ENCODE measurements at places on chromosomes 5 and 9.

DNA sequence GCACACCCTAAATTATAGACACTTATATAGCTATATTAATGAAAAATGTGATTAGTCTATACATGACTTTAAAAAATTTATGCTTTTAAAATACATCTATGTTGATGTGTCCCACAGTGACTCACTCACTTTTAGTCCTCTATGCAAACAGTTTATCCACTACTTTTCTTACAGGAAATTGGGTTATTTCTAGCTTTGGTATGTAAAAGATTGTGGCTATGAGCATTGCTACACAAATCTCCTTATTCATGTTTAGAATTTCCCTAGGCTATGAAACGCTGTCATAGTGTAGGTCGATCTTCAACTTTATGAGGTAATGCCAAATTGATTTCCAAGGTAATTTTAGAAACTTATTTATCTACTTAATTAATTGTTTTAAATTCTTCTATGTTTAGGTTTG lies 687.4 kb downstream of the PRR16 start:
- no peak for DNase-seq

DNA sequence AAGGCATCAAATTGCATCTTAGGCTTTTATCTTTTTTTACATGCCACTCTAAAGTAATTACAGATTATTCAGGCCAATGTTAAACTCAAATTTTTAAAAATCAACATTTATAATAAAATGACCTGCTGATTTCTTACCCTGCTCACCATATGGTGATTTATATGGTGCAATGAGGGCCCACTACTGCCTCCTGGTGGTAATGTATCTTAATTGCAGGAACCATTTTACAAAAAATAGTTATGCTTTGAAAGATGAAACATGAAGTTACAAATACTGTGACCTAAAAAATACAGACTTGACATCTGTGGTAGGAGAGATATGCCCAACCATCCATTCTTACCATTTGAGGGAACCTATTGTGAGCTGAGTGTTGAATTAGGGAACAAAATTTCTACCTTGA lies 292.6 kb upstream of the TAS2R1 start:
- no peak for DNase-seq

DNA sequence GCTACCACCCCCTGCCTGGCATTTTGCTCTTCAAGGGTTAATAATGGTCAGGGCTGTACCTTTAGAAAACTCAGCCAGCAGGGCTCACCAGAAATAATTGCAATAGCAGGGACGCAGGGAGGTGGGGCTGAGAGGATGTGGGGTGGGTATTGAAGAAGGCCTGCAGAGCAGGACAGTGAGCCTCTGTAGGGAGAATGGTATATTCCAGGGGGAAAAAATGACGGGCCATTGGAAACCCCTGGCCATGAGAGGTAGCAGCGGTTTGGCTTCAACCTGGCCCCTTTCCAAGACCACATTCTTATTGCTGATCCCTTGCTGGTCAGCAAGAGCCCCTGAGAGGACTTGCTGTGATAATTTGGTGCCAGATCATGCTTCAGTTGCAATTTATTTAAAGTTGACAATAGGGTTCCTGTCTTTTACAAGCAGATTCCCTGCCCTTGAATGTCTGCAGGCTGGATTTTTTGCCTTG lies 36.7 kb upstream of the CTNNA1 start:
- no peak for DNase-seq

GRCh38 chr5:93010616-93011015 lies 570.4 kb downstream of the NR2F1-AS1 start:
- DNase-seq, result no peak

DNA sequence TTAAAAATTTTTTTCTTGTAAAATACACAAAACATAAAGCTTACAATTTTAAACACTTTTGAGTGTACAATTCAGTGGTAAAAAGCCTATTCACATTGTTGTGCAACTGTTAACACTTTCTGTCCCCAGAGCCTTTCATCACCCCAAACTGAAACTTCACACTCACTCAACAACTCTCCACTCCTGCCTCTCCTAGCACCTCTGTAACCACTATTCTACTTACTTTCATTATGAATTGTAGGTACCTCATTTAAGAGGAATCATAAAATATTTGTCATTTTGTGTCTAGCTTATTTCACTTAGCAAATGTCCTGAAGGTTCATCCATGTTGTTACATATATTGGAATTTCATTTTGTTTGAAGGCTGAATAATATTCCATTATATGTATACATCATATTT lies 4.3 kb upstream of the ZNF510 start:
- no peak for DNase-seq

DNA sequence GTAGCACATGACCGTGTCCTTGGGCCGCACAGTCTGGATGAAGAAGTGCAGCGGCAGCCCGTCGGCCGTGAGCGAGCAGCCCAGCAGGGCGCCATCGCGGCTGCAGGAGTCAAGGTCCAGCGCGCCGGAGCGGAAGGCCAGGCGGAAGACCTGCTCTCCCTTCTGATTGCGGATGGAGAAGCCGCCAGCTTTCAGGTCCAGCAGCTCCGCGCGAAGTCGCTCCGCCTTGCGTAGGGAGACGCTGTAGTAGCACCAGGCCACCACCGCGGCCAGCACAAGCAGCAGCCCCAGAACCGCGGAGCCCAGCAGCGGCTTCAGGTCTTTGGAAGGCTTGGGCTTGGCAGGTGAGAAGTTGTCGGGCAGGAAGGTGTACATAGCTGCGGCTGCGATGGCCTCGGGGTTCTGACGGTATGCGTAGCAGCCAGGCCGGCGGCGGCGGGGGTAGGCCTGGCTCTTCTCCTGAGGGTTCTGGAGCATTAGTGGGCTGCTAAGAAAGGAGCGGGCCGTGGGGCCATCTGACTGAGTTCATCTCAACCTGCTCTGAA lies 4.2 kb downstream of the MYORG start:
- no peak for DNase-seq

- no peak for DNase-seq
These were observed 320.1 kb downstream of the AGTPBP1 start for GRCh38 chr9:85421641-85422040.

GRCh38 chr9:131417264-131418142 lies 23.6 kb downstream of the PRRC2B start:
- no peak for DNase-seq

DNA sequence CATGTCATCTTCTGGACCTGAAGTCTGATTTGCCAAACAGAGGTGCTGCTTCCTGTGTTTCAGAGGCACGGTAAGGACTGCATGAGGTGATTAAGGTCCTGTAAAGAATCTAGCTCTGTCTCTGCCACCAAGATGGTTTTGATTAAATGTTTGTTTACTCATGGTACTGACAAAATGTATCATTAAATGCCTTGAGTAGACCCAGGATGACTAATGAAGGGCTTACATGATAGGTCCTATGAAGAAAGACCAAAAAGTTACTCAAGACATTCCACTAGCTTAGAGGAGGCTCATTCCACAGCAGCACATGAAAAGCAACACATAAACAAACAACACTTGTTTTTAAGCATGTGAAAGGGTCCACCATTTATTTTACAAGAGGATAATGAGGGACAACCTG lies 100.9 kb downstream of the BOD1 start:
- DNase-seq, result no peak

DNA sequence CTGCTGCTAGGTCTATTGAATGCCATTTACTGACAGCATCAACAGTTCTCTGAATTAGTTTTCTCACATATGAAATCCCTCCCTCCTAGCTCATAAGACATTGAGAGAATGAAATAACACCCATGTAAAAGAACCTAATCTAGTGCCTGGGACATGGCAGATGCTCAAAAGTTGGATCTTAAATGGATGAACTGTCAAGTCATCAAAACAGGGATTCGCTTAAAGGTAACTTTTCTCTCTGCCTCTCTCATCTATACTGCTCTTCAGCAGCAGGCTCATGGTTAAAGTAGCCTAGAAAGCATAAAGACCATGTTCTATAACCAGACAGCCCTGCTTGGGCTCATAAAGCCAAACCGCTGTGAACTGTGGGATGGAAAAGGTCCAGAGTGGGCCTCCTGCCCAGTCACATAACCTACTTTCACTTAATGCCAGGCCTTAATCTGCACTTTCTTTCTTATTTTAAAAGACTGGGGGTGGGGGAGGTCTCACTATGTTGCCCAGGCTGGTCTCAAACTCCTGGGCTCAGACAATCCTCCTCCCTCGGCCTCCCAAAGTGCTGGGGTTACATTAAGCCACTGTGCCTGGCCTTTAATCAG lies 3.7 kb downstream of the TMEM245 start:
- no peak for DNase-seq

DNA sequence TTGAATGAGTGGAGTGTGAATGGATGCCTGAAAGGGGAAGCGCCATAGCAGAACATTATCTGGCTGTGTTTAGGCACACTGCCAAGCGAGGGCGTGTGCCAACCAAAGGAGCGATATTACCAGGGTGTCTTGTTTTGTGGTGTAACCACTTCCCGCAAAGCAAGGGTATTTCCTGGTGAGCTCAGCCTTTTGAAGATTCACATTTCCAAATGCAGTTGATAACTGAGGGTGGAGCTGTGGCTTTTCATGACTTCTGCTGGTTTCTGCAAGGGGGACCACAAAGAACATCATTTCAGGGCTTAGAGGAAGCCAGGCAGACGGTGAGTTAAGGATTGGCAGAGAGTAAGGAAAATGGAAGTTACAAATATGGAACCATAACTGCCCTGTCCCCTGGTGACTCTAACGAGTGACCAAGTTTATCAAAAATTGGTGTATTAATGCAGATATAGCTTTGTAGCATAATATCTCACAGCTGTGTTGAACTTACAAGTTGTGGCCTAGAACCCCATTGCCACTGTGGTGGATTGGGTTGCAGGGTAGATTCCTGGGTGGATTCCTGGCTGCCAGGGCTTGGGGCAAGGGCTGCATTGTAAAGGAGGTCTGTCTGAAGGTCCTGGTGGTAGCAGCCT lies 71.4 kb downstream of the RALGPS1 start:
- DNase-seq, result no peak

DNA sequence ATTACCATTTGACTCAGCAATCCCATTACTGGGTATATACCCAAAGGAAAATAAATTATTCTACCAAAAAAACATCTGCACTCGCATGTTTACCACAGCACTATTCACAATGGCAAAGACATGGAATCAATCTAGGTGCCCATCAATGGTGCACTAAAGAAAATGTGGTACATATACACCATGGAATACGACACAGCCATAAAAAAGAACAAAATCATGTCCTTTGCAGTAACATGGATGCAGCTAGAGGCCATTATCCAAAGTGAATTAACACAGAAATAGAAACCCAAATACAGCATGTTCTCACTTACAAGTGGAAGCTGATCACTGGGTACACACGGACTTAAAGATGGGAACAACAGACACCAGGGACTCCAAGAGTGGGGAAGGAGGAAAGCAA lies 2.1 kb downstream of the CDC23 start:
- DNase-seq, result no peak

- no peak for DNase-seq
These were observed 17.2 kb downstream of the ADAMTS13 start for GRCh38 chr9:133439337-133439736.

DNA sequence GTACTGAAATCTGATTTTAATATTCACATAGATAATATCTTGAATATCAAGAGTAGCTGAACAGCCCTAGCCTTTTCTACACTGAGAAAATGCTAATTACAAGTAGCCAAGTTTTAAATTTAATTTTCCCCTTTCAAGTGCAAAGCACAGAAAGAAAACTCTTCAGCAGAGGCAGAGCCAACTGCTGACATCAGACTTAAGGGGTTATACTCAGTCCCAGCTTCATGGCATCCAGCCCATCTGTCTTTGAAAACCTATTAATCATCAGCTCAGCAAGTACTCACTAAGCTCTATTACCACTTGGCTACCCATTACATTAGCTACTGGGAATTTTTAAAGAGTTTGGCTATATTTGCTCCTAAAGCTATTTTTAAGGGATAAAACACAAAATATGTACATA lies 220.5 kb downstream of the SLC12A2 start:
- no peak for DNase-seq

- no peak for DNase-seq
These were observed 10.0 kb downstream of the CEMIP2 start for GRCh38 chr9:71758277-71758676.

GRCh38 chr5:150406103-150406722 lies 6.5 kb downstream of the CD74 start:
- DNase-seq, result no peak

DNA sequence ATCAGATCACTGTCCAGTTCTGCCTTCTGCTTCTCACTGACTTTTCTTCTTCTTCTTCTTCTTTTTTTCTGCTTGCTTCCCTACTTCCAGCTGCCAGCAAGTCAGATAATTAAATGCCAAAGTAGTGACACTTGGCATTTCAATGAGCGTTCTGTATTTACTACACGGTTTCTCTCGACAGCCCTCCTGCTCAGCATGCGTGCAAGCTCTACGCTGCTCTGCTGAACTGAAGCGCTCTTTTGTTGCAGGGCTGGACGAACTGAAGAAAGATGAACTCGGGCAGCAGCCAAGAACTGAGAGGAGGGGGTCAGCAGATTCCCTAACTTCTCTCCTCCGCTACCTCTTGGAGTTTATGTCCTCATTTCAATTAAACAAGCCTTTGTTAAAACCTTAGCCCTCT lies 319.1 kb downstream of the GLIS3 start:
- peak; percentile 56 for DNase-seq

GRCh38 chr5:80191397-80191796 lies 64.5 kb downstream of the SERINC5 start:
- DNase-seq, result no peak

- DNase-seq, result no peak
These were observed 20.2 kb downstream of the OBP2B start for GRCh38 chr9:133188843-133189180.

GRCh38 chr5:54384356-54384933 lies 71.1 kb upstream of the HSPB3 start:
- DNase-seq, result no peak

- no peak for DNase-seq
These were observed 208.8 kb downstream of the SAXO1 start for GRCh38 chr9:18824095-18824666.

GRCh38 chr5:91257301-91257700 lies 125.8 kb downstream of the ARRDC3 start:
- DNase-seq, result no peak

DNA sequence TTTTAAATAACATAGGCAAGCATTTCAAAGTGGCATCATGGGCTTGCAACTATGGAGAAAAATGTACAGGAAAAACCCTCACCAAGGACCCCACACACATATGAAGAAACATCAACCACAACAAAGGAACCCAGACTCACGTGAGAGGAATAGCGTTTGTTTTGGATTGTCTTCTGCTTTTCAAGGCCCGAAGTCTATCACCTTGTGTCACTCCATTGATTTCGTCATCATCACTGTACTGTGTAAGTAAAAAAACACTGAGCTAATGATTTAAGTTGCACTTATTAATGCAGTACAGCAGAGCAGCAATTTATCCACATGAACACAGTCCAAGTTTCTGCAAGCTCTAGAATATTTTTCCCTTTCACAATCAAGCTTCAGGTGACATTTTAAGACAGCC lies 72.4 kb downstream of the HABP4 start:
- DNase-seq, result no peak

Measured in anterior cingulate cortex (tissue), 58 donors.